Vagina (tissue), 2 donors: ENCODE measurements at places on chromosomes 12 and 14.

GRCh38 chr12:68451261-68452077 is 119.3 kb upstream of the MDM1 start:
- no peak for DNase-seq

- no peak for DNase-seq
Measured at GRCh38 chr14:39615352-39615751, 183.1 kb upstream of the FBXO33 start.

GRCh38 chr14:71115306-71115705 is 208.0 kb downstream of the PCNX1 start:
- DNase-seq = no peak

- DNase-seq = no peak
Measured at GRCh38 chr14:73238424-73238852, 1.1 kb downstream of the PAPLN start.

DNA sequence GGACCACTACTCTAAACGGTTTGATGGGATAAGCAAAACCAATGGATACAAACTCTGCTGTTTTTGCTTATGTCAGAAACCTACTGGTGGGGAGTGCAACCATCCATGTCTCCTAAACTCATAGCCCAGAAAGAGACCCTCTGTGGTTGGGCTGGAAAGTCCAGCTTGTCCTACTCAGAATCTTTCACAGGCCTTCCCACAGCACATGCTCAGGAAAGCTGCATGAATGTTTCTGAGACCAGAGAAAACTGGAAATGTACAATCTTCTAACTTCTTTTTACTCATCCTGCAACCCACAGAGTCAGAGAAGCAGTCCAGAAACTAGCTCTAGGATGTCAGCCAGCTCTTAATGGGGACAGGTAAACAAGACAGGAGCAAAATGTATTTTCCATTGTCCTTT is 73.3 kb downstream of the ANO2 start:
- DNase-seq = no peak

DNA sequence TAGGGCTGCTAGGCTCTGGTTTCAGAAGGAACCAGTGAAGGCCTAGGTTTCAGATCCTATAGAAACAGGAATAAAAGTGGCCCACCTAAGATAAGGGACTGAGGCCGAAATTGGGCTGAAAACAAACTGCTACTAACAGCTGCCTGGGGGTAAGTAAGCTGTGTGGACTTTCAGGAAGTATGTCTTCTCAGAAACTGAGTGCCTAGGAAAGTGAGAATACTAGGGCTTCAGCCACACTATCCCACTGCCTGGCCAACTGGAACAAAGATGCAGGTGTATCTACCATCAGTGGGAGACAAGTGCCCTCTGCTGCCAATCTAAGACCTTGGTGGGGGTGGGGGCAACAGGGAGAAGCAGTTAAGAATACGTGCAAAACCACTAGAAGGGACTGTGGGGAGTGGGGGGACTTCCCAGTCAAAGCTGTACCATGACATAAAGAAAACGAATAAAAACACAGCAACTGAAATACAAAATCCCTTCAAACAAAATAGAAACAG is 82.5 kb downstream of the MED13L start:
- no peak for DNase-seq

GRCh38 chr14:91926131-91926890 is 21.2 kb downstream of the FBLN5 start:
- no peak for DNase-seq

GRCh38 chr12:22115711-22116110 is 69.7 kb downstream of the CMAS start:
- DNase-seq = no peak

- no peak for DNase-seq
Measured at GRCh38 chr14:96852823-96853422, 55.7 kb downstream of the VRK1 start.

DNA sequence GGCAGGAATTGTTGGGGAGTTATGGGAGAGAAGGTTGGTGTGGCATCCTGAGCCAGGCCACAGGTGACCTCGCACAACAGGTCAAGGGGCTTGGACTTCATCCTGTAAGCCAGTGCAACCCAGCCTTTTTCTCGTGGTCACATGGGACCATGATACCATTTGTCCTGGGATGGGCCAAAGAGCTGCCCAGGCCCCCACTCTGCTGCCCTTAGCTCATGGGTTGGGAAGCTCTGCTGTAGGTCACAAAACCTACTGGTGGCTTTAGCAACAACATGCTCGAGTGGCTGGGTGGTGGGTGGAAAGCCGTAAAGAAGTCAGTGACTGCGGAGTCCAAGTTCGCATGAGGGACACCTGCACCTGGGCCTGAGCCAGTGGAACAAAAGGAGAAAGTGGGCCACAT is 4.6 kb downstream of the CLMN start:
- DNase-seq = no peak

DNA sequence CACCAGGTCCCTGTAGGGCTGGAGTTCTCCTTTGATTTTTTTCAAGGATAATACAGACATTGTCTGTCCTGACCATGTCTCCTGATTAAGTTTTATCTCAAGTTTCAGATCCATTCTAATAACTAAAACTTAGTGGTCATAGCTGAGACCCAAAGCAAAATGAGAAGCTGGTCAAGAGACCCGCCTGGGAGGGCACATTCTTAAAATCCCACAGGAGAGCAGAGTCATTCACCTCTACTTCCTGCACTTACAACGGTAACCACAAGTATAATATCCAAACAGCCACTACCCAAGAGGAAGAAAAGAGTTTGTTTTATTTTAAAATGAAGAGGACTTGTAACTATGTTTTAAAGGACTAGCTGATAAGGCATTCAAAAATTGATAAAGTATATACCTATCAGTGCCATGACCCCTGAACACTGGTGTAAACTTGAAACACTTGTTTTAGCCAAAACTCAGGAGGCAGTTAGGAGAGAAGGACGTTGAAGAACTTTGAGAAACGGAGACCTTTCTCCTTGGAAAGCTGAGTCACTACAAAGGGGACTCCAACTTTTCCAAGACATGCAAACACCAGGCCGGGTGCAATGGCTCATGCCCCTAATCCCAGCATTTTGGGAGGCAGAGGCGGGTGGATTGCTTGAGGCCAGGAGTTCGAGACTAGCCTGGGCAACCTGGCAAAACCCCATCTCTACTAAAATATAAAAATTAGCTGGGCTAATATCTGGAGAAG is 478.2 kb downstream of the GLT1D1 start:
- no peak for DNase-seq

- no peak for DNase-seq
Measured at GRCh38 chr14:74616996-74617700, 5.1 kb upstream of the LTBP2 start.

GRCh38 chr14:65320661-65321308 is 91.7 kb upstream of the FUT8 start:
- DNase-seq = no peak

DNA sequence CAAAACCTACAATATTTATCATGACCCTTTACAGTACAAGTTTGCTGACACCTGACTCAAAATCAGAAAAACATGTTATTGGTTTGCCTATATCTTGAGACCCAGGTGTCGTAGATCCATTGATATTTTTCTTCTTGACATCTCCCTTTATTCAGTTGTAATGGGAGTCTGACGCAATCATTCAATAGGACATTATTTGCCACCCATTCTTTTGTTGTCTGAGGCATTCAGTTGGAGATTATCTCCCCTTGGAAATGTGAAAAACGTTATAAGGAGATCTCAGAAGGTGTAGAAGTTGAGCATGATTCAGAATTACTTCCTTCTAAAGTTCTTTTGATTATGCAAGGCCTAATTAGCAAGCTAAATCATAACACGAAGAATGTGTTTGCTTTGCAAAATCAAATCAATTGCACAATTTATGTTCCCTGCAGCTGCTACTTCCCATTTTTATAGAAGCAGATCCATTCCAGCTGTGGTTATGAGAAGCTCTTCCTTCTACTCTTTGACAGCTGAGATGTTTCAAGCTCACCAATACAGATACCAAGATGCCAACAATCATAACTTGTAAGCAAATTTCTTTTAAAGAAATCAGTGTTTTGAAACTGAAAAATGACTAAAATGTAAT is 228.2 kb upstream of the SYT1 start:
- DNase-seq = no peak

- DNase-seq = peak; percentile 99
Measured at GRCh38 chr12:14774074-14774905, 29.0 kb downstream of the WBP11 start.

DNA sequence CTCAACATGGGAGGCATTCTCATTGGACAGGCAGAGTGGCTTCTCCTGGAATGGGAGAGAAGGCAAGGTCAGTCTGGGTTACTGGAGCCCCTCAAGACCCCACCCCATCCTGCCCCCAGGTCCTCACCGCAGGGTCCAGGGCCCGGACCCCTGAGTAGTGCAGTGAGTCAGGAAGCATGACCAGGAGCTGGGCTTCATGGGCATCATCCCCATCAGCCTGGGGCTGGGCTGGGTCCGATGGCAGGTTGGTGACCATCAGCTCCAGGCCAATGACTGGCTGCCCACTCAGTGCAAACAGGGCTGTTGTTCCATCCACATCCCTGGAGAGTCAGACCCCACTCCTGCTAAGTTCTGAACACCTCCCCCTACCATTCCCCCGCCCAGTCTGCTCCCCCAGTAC is 13.1 kb downstream of the ITGA7 start:
- no peak for DNase-seq

- no peak for DNase-seq
Measured at GRCh38 chr12:4346931-4347330, 25.9 kb downstream of the TIGAR start.

DNA sequence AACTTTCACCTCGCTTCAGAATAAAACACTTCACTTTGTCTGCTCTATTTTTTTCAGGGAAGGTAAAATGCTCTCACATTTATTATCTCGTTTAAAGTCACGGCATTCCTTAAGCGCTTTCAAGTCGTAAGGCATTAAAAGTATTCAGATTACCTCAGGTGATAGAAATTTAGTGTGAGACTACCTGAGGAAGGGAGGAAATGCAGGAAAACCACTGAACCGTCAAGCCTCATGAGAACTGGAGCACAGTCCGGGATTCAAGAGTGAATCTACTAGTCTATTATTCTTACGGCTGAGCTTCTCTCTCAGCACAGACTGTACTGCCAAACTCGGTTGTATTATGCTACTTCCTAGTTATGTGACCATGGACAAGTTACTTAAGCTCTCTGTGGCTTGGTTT is 8.3 kb upstream of the PPFIBP1 start:
- no peak for DNase-seq

GRCh38 chr12:115470977-115471376 is 787.0 kb upstream of the TBX3 start:
- DNase-seq = no peak

DNA sequence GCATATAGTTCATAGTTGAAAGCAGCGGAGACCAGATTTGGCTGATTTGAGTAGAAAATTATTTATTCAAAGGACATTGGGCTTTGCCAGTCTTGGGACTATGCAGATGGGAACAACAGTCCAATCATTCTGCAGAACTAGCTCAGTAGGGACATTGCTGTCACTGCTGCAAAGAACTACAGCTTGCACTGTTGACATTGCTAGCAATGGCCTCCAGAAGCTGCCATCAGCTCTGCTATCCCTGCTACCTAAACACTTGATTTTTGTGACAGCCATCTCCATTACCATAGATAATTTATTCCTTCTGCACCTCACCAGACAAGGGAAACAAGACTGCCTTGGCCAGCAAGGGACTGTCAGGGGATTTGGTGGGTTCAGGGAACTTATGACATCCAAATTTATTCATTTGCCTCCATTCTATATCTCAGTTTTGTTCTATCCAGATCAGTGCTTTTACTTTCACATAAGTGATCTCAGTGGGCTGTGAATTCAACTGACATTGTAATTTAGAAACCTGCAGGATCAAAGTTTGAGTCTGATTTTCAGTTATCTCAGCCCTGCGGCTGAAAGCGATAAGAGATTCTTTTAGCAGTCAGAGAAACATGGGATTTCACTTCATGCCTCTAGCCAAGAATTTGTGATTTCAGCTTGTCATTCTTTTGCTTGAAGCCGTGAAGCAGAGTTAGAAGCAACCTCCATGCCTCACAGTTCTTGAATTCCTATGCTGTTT is 136.7 kb upstream of the FBXO33 start:
- DNase-seq = no peak

- DNase-seq = no peak
Measured at GRCh38 chr12:68674376-68674775, 12.4 kb upstream of the NUP107 start.

DNA sequence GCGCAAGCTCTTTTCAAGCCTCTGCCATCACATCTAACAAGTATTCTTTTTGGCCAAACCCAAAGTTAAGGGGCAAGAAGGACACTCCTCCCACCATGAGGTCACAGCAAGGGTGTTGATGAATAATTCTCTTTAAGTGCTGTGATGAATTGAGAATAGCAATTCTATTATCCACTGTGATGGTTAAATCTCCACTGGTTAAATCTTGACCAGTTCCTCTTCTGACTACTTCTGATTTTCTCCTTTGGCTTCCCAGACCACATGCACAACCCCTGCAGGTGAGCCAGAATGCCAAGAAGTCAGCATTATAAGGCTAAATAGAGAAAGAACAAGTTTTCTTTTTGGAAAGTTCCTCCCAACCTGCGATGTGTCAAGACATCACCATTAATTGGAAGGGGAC is 90.6 kb upstream of the BCL2L14 start:
- no peak for DNase-seq

- no peak for DNase-seq
Measured at GRCh38 chr12:19191089-19191488, 61.6 kb downstream of the PLEKHA5 start.

- no peak for DNase-seq
Measured at GRCh38 chr14:34817768-34818167, 57.4 kb downstream of the BAZ1A start.
